AG09319 (cell line): ENCODE measurements at places on chromosomes 1 and 21.

DNA sequence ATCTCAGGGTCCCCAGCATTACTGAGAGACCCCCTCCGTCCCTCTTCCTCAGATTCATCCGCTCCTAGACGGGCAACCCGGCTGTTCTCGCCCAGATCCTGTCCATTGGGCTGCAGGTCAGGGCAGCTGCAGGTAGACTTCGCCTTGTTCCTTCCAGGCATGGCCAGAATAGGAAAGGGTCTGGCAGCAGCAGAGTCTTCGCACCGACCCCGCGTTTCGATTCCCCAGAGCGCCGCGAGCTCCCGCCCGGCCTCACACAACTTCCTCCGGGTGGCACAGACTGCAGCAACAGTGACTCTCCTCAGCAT, 265 bp downstream of the NRDC start:
- no peak for DNase-seq

DNA sequence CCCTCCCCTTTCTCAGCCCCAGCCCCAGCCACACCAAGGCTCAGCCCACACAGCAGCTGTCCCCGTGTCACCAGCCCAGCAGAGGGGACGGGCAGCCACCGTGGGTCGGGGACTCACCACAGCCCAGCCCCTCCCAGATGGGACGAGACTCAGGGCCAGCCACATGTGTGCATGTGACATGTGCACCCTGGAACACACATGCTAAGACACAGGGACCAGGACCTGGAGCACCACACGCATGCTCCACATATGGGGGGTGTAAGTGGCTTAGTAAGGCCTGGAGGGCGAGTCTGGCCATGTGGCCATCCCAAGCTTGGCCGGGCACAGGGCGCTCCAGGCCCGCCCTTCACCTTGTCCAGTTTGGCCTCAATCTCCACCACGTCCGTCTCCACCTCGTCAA, 4.0 kb downstream of the ACAP3 start:
- DNase-seq = no peak

DNA sequence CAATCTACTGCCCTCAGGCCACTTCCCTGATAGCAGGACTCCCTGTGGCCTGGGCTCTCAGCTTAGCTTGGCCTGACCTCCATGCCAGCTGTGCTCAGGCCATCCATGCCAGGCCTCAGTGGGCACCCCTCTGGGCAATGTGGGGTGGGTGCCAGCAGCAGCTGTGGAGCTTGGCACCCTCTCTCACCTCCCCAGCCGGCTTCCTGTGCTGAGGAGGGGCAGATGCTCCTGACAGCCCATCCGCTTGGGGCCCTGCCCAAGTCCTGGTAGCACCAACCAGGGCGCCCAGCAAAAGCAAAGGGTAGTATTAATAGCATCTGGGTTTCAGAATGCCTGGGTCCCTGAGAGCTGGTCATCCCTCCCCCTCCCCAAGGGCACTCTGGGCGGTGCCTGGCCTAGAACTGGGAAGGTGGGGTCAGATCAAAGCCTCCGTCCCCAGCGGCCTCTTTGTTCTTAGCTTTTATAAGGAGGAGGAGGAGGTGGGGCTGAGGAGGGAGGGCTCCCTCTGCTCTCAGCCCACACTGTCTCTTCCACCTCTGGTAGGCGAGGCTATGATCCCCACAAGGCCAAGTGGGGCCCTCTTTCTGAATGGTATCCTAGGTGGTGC, 6.1 kb downstream of the EFNA4 start:
- no peak for DNase-seq

- no peak for DNase-seq
These were observed 158.5 kb upstream of the ESRRG start for GRCh38 chr1:216881695-216882094.

DNA sequence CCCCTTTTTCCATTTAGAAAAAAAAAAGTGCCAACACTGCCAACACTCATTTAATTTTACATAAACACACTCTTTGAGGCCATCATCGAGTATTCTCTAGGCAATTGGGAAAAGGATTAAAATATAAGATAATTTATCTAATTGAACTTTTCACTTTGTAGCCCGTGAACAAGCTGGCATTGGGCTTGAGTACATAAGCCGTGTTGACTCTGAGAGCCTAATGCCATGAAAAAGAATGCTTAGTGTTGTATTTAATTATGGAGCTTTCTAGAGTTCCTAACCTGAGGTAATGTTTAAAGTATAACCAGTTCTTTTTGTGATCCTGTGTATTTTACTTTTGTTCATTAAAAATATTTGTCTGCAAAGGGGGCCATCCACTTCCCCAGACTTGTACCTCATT, 193.8 kb downstream of the LYPLAL1 start:
- no peak for DNase-seq

- no peak for DNase-seq
These were observed 33.4 kb downstream of the CYP2J2 start for GRCh38 chr1:59892841-59893811.

DNA sequence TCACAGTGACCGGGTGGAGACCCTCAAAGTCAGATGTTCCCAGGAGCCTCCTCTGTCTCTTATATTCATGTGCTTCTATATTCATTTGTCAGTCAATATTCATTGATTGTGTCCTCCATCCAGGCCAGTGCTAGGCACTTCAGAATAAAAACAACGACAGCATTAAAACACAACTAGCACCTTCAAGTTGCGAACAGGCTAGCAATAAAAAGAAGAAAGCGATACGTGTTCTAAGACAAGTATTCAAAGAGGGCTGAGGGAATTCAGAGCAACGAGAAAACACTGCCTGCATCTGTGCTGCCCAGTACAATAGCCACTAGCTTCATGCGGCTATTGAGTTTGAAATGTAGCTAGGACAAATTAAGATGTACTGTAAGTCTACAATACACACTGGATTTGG, 138.0 kb downstream of the PLXNA2 start:
- DNase-seq = no peak

GRCh38 chr21:27057997-27058396, 91.1 kb upstream of the ADAMTS5 start:
- no peak for DNase-seq

- DNase-seq = no peak
These were observed 21.1 kb upstream of the GPR157 start for GRCh38 chr1:9149837-9150581.

DNA sequence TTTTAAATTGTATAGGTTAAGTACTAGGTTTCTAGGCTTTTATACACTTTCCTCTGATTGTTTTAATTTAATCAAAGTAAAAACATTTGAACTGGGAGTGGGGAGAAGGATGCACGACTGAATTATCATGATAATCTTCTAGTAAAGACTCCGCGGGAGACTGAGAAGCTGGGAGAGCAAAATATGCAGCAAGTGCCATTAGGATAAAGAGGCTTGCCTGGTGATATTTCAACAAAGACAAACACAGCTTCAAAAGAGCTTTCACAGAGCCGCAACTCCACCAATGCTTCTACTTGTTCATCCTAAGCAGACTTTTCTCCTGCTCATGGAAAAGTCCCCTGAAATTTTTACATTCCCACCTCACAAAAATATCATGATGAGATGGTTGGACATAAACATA, 239.0 kb upstream of the PTBP2 start:
- DNase-seq = no peak

DNA sequence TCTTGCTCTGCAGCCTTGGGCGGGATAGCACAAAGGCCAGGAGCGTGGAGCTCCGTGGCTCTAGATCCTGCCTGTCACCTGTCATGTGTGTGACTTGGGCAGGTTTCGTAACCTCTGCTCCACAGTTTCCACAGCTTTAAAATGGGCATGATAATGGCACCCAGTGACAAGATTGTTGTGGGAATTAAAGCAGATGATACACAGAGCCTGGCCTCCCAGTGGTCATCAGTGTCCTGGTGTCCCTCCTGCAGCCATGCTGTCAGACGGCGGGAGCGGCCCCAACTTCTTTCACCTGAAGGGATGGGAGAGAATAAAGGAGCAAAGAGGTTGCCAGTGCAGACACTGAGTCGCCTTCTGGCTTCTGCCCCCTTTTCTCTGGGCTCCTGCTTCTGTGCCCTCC, 61.5 kb downstream of the SLC37A1 start:
- DNase-seq = no peak

- DNase-seq = no peak
These were observed 14.6 kb upstream of the MPZL1 start for GRCh38 chr1:167706931-167707877.

- DNase-seq = no peak
These were observed 130.0 kb upstream of the ZNHIT6 start for GRCh38 chr1:85838238-85838637.

DNA sequence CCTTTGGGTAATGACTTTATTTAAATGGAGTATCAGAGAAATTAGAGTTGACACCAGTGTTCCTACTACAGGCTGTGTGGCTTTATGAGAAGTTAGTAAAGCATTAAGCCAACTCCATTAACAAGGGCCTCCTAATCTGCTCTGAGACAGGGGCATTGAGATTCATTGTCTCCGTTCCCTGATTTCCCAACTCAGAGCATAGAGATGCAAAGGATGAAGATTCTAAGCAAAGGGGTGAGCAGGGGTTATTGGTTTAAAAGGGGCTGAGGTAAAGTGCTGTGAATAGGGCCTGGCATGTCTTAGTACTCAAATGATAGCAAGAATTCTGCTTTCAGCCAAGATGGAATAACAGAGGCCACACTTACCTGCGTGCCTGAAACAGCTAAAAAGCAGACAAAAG, 428.4 kb downstream of the PTPRU start:
- DNase-seq = no peak

- DNase-seq = no peak
These were observed 283.9 kb upstream of the SGIP1 start for GRCh38 chr1:66250075-66250474.

- DNase-seq = no peak
These were observed 117.5 kb upstream of the VANGL1 start for GRCh38 chr1:115524236-115524635.

GRCh38 chr1:239817801-239818200, 273.9 kb upstream of the FMN2 start:
- no peak for DNase-seq

- DNase-seq = peak; percentile 43
These were observed 2.2 kb downstream of the NUAK2 start for GRCh38 chr1:205319081-205320018.

DNA sequence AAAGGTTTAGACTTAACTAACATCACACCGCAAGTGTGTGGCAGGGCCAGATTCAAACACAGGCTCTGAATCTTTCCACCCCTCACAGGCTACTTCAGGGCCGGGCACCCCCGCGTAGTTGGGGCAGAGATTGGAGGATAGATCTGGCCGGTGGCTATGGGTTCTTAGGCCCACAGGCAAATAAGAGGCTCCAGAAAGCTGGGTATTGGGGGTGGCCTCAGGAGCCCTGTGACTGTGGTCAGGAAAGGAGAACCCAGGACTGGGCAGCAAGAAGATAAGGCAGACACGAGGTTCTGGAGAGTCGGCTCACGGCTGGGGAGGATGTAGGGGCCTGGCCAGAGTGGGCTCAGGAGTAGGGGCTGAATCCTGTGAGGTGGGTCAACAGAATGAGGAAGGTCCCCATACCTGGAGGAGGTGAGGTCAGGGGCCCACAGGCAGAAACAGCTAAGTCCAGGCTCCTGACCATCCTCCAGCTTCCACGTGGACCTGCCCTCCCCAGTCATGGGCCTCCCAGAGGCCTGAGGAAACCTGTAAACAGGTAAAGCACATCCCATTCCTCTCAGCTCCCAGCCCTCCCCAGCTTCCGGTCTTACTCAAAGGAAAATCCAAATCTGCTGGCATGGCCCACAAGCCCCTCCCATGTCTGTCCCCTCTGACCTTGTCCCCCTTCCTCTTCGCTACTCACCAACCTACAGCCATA, 306.2 kb downstream of the MATN1 start:
- no peak for DNase-seq

GRCh38 chr1:109739738-109740614, 862 bp downstream of the GSTM3 start:
- no peak for DNase-seq

DNA sequence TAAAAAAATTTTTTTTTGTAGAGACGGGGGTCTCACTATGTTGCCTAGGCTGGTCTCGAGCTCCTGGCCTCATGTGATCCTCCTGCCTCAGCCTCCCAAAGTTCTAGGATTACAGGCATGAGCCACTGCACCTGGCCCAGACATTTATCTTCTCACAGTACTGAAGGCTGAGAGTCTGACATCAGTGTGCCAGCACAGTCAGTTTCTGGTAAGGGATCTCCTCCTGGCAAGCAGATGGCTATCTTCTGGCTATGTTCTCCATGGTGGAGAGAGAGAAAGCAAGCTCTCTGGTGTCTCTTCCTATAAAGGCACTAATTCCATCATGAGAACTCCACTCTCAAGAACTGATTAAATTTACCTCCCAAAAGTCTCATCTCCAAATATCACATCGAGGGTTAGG, 57.8 kb upstream of the C1orf185 start:
- DNase-seq = no peak

GRCh38 chr1:68378296-68379084, 71.3 kb downstream of the RPE65 start:
- DNase-seq = no peak

DNA sequence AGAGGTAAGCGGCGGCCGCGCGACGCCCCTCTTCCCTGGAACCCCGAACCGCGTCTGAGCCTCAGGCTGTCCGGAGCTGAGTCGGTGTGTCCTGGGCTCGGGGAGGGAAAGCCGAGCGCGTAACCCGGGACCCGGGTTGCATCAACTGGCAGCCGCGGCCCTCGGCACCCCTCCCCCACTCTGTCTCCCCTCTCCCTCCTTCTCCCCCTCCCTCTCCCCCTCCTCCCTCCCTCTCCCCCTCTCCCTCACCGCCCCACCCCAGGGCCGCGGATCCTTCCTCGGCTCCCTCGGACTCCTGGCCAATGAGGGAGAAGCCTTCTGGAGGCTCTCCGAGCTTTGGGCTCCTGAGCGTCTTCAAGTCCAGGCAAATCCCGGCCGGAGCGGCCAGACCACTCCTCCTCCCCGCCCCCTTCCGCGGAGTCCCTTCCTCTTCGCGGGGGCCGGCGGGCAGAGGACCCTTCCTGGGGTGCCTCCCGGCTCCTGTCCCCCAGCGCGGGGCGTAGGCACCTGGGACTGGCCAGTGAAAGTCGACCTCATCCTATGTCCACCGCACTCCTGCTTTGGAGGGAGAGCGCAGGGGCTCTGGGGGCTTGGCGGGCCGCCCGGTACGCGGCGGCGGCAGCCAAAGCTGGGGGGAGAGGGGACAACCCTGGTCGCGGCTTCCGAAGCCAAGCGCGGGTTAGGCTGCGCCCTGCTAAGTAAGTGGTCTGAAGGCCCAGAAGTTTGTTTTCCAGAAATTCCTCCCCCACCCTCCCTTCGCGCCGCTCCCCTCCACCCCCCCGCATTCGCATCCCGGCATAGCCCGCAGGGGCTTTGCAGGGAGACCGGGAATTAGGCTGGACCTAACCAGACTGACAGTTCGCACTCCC, 850 bp downstream of the SESN2 start:
- peak; percentile 72 for DNase-seq

DNA sequence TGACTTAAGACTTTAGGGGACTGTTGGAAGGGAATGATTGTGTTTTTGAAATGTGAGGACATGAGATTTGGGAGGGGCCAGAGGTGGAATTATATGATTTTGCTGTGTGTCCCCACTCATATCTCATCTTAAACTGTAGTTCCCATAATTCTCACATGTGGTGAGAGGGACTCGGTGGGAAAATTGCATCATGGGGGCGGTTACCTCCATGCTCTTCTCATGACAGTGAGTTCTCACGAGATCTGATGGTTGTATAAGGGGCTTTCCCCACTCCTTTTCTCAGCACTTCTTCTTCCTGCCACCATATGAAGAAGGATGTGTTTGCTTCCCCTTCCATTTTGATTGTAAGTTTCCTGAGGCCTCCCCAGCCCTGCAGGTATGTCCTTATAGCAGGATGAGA, 35.0 kb upstream of the SCAF4 start:
- no peak for DNase-seq

- no peak for DNase-seq
These were observed 42.4 kb upstream of the MTF2 start for GRCh38 chr1:93036672-93037071.

- DNase-seq = no peak
These were observed 544.3 kb downstream of the KCNT2 start for GRCh38 chr1:196063952-196064351.

- DNase-seq = no peak
These were observed 224.9 kb downstream of the CENPF start for GRCh38 chr1:214827883-214828282.
